Astrocyte of the spinal cord (primary cell): ENCODE measurements at places on chromosomes 4 and X.

DNA sequence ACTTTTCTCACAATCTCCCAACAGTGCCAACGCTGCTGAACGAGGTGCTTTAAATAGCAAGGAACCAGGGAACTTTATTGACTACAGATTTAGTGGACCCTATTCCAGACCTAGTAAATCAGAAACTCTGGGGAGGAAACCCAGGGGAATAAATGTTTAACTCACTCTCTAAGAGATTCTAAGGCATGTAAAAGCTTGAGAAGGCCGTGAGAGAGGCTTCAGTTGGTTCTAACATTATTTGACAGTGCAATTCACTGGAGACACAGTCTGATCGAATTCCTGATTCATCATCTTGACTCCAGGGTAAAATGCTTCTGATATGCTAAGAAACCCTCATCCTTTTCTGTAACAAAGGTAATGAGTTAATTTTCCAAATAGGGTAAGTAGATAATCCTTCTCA lies 494.4 kb downstream of the KCNIP4 start:
- DNase-seq, result no peak

GRCh38 chrX:76453737-76454406 lies 26.4 kb downstream of the MAGEE1 start:
- no peak for DNase-seq

DNA sequence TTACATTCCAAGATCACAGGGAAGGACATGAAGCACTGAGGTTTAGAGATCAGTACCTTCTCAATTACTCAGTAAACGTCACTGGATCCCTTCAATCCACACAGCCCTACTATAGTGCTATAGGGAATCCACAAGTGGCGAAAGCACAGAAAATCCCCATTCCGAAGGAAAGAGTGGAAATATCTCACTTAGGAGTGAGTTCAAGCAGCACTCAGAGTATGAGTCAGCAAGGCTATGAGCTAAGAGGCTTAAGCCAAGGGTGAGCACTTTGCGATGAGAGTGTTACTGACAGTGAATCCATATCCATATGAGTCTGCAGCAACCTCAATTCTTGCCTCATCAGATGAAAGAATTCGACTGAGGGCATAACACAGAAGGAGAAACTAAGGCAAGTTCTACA lies 165.1 kb downstream of the VSIG4 start:
- DNase-seq, result no peak

- no peak for DNase-seq
These were observed 64.0 kb upstream of the RHOH start for GRCh38 chr4:40132816-40133215.

DNA sequence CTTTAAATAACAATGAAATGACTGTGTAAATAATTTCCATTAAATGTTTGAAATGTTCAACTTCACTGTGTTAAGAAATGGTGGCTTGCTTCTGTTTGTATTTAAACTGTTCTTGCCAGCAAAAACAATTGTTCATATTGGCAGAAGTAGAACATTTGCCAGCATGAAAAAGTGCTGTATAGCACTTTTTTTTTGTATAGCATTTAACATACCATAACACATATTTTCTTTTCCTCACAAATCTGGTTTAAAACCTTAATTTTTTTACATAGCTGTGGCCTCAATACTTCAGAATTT lies 94.1 kb downstream of the COX18 start:
- DNase-seq, result no peak

GRCh38 chr4:140579278-140579677 lies 10.5 kb upstream of the UCP1 start:
- no peak for DNase-seq

GRCh38 chr4:7383266-7383665 lies 51.5 kb downstream of the PSAPL1 start:
- DNase-seq, result no peak

DNA sequence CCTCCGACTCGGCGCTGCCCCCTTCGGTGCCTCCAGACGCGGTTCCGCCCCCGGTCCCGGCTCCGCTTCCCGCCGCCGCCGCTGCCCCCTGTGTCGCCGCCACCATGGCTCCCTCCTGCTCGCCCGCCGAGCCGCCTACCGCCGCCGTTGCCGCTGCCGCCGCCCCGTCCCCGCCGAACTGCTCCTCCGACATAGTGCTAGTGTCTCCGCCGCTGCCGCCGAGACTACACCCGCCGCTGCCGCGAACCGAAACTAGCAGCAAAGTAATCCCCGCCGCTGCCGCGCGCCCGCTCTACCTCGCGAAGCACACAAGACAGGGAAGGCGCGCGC lies 340 bp downstream of the HNRNPD start:
- no peak for DNase-seq

DNA sequence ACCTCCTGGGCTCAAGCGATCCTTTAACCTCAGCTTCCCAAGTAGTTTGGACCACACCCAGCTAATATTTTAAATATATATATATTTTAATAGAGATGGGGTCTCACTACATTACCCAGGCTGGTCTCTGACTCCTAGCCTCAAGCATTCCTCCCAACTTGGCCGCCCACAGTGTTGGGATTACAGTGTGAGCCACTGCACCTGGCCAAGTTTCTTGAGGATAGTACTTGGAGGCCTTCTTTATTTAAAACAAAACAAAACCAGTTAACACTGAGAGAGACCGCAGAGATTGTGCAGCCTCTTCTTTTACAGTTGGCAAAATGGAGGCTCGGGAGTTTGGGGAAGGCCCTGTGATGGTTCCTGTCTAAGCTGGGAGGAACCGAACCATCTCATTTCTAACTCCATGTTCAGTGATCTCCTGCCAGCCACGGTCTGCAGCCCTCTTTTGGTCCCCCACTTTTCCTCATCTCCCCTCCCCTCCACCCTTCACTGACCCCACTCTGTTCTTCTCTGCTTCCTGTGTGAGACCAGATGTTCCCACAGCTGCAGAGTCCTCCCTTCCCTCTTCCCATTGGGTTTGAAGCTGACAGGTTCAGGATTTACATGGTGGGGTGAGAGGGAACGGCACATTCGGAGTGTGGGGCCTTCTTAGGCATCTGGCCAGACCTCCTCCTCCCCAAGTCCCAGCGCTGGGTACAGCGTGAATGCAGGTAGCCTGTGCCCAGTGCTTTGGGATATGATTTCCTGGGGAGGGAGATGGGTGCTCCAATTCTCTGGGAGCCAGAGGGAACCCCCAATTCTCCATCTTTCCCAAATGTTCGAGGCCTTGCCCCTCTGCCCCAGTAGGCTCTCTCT lies 1.4 kb upstream of the SORCS2 start:
- no peak for DNase-seq

- no peak for DNase-seq
These were observed 93.3 kb upstream of the SCML1 start for GRCh38 chrX:17644001-17644400.

GRCh38 chrX:46978341-46979291 lies 66.4 kb downstream of the JADE3 start:
- peak; percentile 73 for DNase-seq

GRCh38 chr4:87024201-87024600 lies 89.4 kb downstream of the AFF1 start:
- no peak for DNase-seq

DNA sequence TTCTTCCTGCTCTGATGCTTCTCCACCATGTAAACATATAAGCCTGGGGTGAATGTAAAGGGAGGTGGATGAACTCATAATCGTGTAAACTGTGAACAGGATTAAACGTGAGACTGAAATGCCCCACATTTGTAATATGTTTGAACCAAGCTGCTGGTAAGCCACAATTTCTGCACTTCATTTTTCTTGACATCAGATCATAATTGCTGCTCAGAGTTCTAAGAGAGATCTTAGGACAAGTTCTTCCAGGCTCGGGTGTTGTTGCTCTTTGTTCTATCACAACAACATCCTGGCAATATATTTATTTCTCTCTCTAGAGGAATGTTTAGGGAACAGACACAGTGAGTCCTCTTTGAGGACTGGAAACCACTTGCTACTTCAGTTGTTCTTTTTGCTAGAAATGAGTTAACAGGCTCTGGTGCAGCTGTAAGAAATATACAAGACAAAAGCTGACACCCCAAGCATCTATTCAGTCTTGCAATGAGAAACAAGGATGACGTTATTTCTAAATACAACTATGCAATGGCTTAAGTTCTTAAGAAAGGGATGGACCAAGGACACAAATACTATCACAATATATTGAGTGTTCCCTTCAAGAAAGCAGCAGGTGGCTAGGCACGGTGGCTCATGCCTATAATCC lies 59.6 kb downstream of the LNX1 start:
- DNase-seq, result no peak

GRCh38 chrX:8520791-8521190 lies 56.2 kb downstream of the VCX3B start:
- peak; percentile 10 for DNase-seq

DNA sequence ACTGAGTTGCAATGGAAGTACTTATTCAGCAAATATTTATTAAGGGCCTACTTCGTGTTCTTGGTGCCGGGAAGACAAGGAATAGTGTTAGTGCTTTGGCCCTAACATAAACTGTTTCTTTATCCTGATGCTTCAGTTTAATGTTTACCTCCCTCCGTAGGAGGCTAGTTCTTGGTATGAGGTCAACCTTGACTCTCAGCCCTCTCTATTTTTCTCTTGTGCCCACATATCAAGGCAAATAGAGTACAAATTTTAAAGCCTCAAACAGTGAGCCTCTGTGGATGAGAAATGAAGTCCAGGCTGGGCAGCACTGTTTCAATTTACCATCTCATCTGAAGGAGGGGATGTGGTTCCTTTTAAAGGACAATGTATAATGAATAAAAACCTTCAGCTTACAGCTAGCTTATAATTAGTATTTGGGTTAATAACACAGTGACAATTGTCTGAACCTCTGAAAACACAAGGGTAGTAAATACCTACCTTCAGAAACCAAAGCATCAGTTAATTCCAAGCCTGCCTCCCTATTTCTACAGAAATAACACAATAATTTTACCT lies 68.5 kb downstream of the SH3RF1 start:
- peak; percentile 34 for DNase-seq

DNA sequence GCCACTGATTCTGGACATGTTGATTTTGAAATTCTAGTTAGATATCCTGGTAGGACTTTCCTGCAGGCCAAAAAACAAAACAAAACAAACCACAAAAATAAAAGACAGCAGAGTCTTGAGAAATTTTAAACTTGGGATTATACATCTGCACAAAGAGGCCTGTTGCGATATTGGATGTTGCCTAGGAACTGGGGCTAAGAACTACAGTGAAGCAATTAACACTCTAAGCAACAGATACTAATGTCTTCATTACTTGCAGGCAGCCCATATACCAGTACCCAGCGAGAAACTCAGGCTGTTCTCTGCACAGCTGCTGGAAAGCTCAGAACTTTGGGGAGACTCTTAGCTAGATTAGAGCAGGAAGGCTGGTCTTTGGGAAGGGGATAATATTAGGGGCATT lies 69.1 kb upstream of the SCOC start:
- no peak for DNase-seq

GRCh38 chrX:146602246-146602645 lies 207.3 kb upstream of the CXorf51B start:
- no peak for DNase-seq

DNA sequence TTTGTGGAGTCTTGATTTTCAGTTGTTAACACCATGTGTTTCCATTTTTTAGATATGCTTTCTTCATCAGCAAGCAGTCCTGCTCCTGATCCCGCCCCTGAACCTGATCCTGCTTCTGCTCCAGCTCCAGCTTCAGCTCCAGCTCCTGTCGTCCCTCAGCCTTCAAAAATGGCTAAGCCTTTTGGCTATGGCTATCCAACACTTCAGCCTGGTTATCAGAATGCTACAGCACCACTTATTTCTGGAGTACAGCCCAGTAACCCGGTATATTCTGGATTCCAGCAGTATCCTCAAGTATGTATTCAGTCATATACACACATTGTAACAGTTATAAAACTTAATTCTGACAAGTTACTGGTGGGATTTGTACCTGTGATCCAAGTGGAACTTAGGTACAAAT lies 60.9 kb downstream of the SEC24B start:
- DNase-seq, result no peak

GRCh38 chr4:138977524-138977923 lies 38.1 kb upstream of the NOCT start:
- no peak for DNase-seq

DNA sequence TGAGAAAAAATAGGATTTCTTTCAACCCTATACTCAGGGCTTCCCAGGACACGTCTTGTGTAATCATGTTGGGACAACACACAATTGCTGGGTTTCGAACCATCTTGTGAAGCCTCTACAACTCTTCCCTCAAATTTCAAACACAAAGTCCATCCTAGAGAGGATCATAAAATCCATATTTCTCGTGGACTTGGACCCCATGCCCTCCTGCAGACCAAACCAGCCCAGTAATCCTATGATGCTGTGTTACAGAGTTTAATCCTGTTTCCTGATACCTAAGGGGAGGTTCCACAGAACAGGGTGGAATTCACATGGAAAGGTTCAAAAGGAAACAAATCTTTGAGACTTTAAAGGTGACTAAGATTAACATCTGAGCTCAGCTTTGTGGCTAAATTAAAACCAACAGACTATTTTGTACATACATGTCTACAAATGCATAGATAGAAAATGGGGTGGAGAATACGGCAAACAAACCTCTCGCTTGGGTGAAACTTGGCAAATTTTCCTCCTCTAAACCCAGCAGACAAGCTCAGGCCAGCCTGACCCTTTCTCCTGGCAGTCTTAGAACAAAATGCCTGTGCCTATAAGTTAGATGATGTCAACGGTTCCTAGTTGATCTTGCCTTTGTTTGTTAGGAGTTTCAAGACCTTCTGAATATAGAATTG lies 38.1 kb downstream of the EGFL6 start:
- no peak for DNase-seq

DNA sequence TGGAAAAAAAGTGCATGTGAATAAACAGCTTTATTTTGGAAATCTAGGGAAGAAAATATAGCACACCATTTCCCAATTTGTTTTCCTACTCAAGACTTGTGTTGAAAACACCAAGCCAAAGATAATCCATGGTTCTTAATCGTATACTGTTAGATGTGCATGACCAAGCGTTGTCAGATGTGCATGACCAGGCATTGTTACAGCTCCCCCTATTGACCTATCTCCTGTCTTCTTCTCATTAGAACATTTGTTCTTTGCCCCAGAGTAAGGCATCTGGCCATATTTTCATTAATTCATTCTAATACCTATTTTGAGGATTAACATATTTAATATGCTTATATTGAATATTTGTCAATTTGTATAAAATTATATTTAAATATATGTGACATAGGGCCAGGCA lies 14.4 kb upstream of the VCX start:
- DNase-seq, result no peak

GRCh38 chr4:89757154-89757719 lies 79.7 kb downstream of the SNCA start:
- no peak for DNase-seq
